ENCODE measurements at places on chromosomes 12 and 14.

- no peak for DNase-seq
These were observed 283 bp downstream of the LMO3 start for GRCh38 chr12:16605642-16606116.

- no peak for DNase-seq
These were observed 16.5 kb downstream of the SCNN1A start for GRCh38 chr12:6358881-6359280.

DNA sequence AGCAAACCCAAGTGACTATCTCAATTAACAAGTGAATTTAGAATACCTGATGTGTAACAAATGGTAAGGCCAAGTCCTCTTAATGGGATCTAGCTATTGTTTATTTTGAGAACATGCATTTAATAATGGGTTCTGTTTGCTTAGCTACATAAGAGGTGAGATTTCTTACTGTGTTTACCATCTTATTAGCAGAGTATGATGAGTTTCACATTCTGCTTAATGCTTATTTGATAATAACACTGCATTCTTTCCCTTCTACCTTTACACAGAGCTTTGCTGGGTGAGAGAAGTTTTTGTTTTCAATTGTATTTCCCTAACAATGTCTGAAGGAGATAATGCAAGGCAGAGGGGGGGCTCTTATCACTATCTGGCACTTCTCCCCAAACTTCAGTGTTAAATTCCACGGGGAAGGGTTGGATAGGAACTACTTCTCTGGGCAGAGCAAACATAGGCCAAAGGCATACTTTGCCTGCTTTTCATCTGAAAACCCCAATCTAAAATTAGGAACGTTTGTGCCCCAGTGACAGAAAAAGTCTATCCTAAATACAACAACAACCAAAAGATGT is 129.0 kb upstream of the ATXN7L3B start:
- DNase-seq, result no peak

- DNase-seq, result no peak
These were observed 309.9 kb downstream of the VRK1 start for GRCh38 chr14:97107080-97107479.

GRCh38 chr14:50658203-50658602 is 9.9 kb downstream of the SAV1 start:
- no peak for DNase-seq

DNA sequence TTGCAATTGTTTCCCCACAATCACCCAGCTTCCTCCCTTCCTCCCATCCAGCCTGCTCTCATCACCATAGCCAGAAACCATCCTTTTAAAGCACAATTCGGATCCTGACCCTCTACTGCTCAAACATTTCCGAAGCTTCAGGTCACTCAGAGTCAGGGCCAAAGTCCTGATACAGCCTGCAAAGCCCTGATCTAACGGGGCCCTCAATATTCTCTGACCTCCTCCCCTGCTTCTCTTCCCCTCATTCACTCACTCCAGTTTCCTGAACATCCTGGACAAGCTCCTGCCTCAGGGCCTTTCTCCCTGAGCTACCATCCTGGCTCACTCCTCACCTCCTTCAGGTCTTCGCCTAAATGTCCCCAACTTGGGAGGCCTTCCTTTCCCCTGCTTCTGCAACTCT is 46.1 kb downstream of the PITPNM2 start:
- DNase-seq, result no peak

DNA sequence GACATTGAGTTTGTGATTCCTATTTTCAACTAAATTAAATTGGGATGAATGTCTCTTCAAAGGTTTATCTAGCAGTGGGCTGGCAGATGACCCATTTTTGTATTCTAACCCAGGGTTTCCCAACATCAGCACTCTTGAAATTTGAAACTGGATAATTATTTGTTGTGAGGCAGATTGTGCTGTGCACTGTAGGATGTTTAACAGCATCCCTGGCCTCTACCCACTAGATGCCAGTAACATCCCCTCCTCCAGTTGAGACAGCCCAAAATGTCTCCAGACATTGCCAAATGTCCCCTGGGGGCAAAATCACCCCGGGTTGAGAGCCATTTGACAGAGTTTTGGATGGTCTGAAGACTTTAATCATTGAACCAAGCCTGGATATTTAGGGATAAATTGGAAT is 11.1 kb downstream of the DAAM1 start:
- DNase-seq, result no peak

GRCh38 chr12:105676694-105677093 is 346.2 kb downstream of the C12orf75 start:
- DNase-seq, result no peak

- no peak for DNase-seq
These were observed 6.2 kb upstream of the SLC41A2 start for GRCh38 chr12:104964167-104964855.

Measured in activated CD4-positive, alpha-beta T cell treated with anti-CD3 and anti-CD28 coated beads for 1 hour (primary cell).